ENCODE measurements at places on chromosomes 1 and 21.

GRCh38 chr1:216807696-216808095, 84.5 kb upstream of the ESRRG start:
- DNase-seq: no peak

- DNase-seq: no peak
Observed at GRCh38 chr21:17768840-17769446, 50.2 kb downstream of the C21orf91 start.

GRCh38 chr1:9809100-9809510, 14.7 kb downstream of the CLSTN1 start:
- DNase-seq: no peak

DNA sequence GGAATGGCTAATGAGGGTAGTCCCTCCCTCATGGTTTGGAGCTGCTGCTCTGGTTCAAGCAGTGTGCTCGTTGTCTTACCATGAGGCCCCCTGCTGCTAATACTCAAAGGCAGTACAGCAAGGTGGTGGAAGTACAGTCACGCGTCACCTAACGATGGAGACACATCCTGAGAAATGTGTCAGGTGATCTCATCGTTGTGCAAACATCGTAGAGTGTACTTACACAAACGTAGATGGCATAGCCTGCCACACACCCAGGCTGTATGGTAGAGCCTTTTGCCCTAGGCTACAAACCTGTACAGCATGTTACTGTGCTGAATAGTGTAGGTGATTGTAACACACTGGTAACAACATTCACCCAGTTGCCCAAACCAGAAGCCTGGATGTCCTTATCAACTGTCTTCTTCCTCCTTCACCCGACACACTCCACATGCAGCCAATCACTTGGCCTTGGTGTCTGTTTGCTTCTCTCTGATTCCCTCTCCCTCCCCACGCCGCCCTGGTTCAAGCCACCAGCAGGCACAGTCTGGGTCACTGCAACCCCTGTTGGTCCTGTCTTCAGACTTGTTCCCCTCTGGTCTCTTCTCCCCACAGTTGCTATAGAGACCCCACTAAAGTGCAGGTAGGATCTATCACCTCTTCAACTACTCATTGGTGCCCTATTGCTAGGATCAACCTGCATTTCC, 6.0 kb upstream of the KCNA2 start:
- DNase-seq: no peak

GRCh38 chr1:76154206-76154956, 79.8 kb downstream of the ST6GALNAC3 start:
- DNase-seq: peak; percentile 63

DNA sequence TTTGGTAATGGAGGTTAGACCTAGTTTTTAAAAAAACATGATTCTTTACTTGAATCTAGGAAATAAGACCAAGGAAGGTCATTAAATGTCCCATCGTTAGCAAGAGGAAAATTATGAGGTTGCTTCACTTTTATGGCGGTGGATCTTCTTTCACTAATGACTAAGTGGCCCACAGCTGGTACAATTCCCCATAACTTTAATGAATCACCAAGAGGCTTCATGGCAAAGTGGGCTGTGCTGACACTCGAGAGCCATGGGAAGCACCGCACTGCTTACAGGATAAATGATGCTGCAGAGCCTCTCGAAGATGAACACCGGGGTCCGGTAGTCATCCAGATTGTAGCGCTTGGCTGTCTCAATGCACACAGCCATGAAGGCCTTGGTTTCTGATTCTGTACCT, 108.8 kb downstream of the UBR4 start:
- DNase-seq: no peak
